ENCODE measurements at places on chromosomes 3 and 15. TPM values are rescaled to one million over a fixed set of nuclear protein-coding genes. Genes with fewer than 3 reads are reported as not detected.

Gene ANKUB1
- total RNA-seq, result not detected

Gene RASL12
- 54.6 TPM for total RNA-seq

Gene SQOR
- total RNA-seq, result 28.7 TPM

Gene FOXL2
- total RNA-seq, result not detected

GRCh38 chr15:75065851-75066509 is 42.6 kb downstream of the PPCDC start:
- no peak for DNase-seq

GRCh38 chr15:49135342-49135857 is 20.0 kb downstream of the COPS2 start:
- DNase-seq, result no peak

GRCh38 chr15:33621141-33621540 is 310.4 kb downstream of the RYR3 start:
- no peak for DNase-seq

- no peak for DNase-seq
These were observed 479.8 kb downstream of the PLOD2 start for GRCh38 chr3:145681181-145681580.

DNA sequence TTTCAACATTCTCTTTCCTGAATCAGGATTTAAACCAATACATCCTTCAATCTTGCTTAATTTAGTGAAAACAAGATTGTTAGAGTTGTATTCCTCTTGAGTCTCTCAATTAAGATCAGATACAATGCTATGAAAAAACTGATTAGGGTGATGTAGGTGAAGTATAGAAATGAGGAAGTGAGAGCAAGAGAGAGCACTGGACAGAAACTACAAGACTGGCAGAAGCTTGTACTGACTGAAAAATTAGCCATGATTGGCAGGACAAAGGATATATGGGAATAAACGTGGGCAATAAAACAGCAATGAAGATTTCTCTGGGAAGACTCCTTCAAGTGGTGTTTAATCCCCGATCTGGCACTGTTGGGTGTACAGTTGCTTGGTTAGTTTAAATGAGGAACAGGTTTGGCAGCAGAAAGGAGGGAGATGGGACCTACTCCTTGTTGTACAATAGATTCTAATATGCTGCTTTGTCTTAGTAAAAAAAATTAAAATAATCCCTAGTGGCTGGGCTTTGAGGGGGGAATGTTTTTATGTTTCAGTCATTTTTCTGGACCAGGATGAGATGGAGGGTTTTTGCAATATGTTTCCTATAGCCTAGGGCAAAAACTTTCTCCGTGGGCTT is 252.7 kb downstream of the SLC9A9 start:
- DNase-seq, result no peak

- no peak for DNase-seq
These were observed 141.2 kb upstream of the LRIG1 start for GRCh38 chr3:66642019-66642418.

- DNase-seq, result no peak
These were observed 203.9 kb downstream of the NEK10 start for GRCh38 chr3:27165321-27165721.

DNA sequence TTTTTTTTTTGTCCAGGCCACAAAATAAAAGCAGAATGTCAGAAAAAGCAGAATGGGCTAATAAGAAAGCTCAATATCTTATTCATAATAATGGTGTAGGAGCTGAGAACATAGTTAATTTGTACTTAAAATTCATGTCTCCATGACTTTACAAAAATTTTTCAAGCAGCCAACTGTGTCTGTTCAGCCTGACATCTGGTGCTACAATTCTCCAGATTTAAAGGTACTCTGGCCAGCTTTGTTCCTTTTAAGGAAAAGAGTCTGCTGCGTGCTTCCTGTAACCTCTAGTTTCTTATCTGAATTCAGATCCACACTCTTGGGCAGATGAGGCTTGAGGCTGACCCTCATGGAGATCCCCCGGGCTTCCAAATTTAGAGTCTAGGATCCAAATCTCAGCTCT is 8.7 kb upstream of the RFX7 start:
- no peak for DNase-seq

DNA sequence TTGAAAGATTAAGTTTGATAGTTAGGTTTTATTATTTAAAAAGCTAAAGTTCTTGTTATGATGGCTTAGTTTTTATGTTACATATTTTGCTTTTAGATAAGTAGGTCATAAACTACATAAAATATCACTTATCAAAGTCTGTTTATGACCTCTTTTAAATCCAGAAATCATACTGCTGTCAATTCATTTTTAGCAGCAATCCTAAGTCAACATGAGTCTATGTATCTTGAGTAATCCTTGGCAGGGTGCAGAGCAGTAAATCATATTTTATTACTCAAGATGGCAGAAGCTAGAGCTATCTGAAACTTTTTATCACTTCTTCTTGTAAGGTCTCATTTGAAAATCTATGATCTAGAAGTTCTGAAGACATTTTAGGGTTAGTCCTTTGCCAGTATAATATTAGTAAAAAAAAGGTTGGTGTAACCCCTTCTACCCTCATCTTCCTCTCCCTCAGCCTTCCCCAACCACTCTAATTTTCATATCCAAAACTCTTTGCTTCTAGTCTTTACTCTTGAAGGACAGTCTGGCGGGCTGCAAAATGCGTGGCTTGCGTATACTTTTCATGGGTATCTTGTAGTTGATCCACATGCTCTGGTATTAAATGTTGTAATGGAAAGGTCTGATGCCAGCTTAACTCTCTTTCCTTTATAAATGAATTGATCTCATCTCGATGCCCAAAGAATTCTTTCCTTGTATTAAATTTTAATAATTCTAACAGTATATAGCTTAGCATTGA is 134.0 kb upstream of the THRB start:
- DNase-seq, result peak; percentile 18

DNA sequence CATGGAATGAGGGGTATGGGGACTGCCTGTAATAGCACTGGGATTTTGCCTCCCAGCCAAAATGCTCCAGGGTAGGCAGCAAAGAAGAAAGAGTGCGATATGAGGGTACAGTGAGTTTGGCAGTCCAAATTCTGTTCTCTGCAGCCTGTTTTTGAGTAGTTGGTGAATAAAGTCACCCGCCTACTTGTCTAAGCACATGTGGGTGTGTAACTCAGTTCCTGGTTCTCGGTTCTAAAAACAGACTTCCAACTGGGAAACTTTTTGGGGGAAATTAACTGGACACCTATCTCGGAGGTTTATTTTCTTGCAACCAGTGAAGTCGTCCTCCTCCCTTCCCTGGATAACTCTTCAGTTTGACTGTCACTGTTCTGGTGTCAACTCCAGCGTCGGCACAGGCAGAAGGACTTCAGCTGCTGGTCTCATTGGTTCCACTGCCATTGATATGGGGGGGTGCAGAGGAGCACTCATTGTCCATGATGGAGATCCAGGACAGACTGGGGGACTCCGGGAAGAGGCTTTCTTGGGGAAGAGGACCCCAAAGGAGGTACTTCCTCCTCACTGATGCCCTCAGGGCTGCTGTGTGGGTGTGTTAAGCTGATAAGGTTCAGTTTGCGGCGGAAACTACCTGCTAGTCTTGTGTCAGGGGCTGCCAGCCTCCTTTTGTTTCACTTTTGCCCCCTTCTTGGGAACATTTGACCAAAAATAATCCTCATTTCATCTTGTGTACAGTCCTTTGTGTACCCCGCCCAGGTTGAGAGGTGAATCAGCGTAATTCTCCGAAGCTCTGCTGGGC is 13.2 kb downstream of the GHRL start:
- DNase-seq, result no peak

DNA sequence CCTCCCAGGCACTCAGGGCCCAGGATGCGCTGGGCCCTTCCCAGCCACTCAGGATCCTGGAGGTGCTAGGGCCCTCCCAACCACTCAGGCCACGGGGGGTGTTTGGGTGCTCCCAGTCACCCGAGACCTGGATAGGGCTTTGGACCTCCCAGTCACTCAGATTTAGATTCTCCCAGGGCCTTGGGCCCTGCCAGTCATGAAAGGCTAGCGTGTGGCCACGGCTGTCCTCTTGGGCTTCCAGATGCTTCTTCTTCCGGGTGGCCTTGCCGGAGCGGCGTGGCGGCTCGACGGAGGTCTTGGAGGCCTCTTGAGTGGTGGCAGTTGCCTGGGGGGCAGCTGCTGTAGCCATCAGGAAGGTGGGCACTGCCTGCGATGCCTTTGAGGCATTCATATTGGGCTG is 2.8 kb downstream of the MAGEL2 start:
- no peak for DNase-seq
